ENCODE measurements at places on chromosomes 6 and 20. TPM values are rescaled to one million over a fixed set of nuclear protein-coding genes. Genes with fewer than 3 reads are reported as not detected.

Gene PKIB
- total RNA-seq, result under 0.01 TPM

Gene RAB44
- not detected for total RNA-seq

Gene SLC17A9
- total RNA-seq, result 26.1 TPM

Gene TREM1
- total RNA-seq, result not detected

Gene ADGRF4
- total RNA-seq, result under 0.01 TPM

Gene FAM209A
- total RNA-seq, result not detected

Gene DPPA5
- total RNA-seq, result not detected

Gene SMLR1
- total RNA-seq, result not detected

Gene E2F1
- 7.5 TPM for total RNA-seq

Gene EGFL8
- total RNA-seq, result 1.2 TPM

Gene ATP5F1E
- 21.3 TPM for total RNA-seq

Gene TGM3
- total RNA-seq, result not detected

Gene WFDC10A
- not detected for total RNA-seq

Gene CCM2L
- not detected for total RNA-seq

Gene CALHM5
- 0.58 TPM for total RNA-seq

Gene SLC22A16
- total RNA-seq, result 1.1 TPM

Gene HMGCLL1
- total RNA-seq, result not detected

Gene KHDRBS2
- not detected for total RNA-seq

Gene ANKRD66
- total RNA-seq, result not detected

Gene LY6G6C
- total RNA-seq, result not detected

Gene CAPN11
- not detected for total RNA-seq

Gene RHAG
- total RNA-seq, result not detected

Gene CFAP206
- total RNA-seq, result 0.29 TPM

Gene SLC35D3
- total RNA-seq, result not detected

Gene EDN1
- total RNA-seq, result under 0.01 TPM

Gene GTF2H4
- 22.3 TPM for total RNA-seq

Gene UBE3D
- 2.8 TPM for total RNA-seq

Gene RUNX2
- total RNA-seq, result 8.0 TPM

Gene LRRC73
- total RNA-seq, result not detected

Gene POM121L2
- total RNA-seq, result not detected

Gene PAQR8
- total RNA-seq, result 3.7 TPM

All from myometrial cell (primary cell).